ENCODE measurements at places on chromosomes 3 and 15.

- no peak for DNase-seq
These were observed 127.5 kb downstream of the OSBPL10 start for GRCh38 chr3:31853580-31853979.

GRCh38 chr3:65855370-65856100 lies 183.2 kb downstream of the MAGI1 start:
- DNase-seq: peak; percentile 80

DNA sequence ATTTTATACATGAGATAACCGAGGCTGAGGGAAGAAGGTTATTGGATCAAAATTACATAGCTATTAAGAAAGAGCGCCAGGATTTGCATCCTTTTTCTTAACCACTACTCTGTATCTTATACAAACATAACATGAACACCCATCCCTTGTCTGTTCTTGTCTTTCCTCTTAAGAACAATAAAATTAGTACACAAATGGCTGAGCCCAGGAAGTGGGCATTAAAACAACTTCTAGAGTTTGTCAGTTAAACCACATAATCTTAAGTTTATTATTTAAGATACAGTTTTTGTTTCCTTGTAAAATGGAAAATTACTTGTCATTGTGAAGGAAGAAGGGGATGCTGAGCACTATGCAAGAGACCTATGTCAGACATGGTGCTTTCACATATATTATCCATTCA lies 48.9 kb upstream of the PPIB start:
- no peak for DNase-seq

DNA sequence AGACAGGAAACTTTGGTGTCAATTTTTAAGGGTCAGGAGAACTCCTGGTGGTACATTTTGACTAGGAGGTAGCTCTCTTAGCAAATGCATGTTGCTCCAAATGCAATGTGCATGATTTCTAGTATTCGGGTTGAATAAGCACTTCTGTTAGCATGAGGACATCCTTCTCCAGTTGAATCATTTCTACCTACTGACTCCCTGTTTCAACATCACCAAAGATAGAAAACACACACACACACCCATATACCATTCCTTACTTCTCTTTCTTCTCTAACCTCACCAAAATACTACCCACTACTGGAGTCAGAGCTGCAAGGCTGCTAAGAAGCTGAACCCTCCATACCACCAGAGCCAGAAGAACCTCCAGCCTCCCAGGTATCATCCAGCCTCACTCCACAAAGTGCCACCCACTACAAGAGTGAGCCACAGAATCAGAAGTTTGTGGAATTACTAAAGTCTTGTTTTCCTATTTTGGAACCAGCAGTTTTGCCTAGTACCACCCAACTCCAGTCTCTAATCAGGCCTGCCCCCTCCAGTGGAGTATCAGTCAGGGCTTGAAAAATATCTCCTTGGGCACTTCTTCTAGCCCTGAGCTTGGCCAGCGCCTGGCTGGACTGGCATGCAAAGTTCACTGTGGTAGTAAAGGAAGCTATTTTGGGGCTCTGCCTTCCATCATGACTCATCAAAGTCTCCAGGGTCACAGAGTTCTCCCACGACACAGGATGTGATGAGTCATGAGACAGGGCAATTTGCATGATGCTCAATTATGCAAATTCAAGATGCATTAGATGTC lies 110.3 kb downstream of the CYP19A1 start:
- peak; percentile 96 for DNase-seq

GRCh38 chr3:79268422-79268821 lies 499.4 kb downstream of the ROBO1 start:
- DNase-seq: no peak

DNA sequence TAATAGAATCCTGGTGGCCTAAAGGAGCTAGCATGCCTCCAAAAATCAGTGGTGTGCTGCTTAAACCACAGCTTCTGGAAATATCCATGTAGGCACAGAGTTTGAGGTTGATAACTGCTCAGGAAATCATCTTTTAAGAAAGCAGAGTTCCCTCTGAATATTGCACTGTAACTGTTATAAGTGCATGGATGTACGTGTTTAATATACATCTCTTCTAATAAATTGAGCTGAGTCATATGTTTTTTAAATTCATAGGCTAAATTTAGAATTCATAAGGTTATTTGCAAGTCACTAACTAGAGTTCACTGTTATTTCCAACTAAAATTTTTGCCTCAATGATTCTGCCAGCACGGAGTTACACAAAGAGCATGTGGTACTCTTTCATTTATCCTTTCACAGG lies 68.9 kb downstream of the MYH15 start:
- peak; percentile 24 for DNase-seq

DNA sequence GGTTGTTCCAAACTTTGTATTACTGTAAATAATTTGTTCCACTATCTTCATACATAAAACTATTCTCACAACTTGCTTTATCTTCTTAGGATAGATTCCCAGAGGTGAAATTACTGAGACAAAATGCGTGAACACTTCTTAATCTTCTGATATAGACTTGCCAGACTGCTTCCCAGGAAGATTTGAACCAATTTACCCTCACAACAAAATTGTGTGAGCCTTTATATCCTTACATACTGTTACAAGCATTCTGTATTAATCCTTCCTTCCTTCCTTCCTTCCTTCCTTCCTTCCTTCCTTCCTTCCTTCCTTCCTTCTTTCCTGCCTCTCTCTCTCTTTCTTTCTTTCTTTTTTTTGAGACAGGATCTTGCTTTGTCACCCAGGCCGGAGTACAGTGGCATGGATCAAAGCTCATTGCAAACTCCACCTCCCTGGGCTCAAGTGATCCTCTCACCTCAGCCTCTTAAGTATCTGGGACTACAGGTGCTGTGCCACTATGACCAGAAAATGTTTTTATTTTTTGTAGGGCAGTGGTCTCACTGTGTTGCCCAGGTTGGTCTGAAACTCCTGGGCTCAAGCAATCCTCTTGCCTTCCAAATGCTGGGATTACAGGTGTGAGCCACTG lies 57.1 kb upstream of the SSR3 start:
- no peak for DNase-seq

- DNase-seq: peak; percentile 22
These were observed 97.2 kb upstream of the FLNB start for GRCh38 chr3:57910990-57911389.

DNA sequence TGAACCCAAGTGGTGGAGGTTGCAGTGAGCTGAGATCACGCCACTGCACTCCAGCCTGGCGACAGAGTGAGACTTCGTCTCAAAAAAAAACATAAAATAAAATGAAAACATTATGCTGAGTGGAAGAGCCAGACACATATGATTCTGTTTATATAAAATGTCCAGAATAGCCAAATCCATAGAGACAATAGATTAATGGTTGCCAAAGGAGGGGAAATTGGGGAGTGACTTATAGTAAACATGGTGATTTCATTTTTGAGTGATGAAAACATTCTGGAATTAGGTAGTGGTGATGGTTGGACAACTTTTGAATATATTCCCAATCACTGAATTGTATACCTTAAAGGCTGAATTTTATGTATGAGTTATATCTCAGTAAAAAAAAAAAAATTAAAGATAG lies 172.0 kb upstream of the BFSP2 start:
- DNase-seq: no peak

- DNase-seq: no peak
These were observed 347.1 kb upstream of the NR2E3 start for GRCh38 chr15:71463156-71463665.

DNA sequence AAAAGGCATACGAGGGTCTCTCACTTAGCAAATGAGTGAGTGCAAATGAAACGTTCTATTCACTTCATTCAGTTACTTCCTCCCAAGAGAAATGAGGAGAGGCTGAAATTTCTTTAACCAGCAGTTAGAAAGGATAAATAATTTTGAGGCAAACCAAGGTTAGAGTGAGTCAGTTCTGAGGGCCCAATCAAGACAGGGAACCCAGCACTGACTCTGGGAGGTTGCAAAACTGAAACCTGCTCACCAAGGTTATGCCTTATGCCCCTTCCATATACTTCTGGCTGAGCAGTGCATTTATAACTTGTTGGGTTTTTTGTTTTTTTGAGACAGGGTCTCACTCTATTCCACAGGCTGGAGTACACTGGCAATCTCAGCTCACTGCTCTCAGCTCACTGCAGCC lies 4.5 kb upstream of the RPSA start:
- no peak for DNase-seq

- DNase-seq: peak; percentile 9
These were observed 103.1 kb downstream of the KLHL25 start for GRCh38 chr15:85691350-85692240.

DNA sequence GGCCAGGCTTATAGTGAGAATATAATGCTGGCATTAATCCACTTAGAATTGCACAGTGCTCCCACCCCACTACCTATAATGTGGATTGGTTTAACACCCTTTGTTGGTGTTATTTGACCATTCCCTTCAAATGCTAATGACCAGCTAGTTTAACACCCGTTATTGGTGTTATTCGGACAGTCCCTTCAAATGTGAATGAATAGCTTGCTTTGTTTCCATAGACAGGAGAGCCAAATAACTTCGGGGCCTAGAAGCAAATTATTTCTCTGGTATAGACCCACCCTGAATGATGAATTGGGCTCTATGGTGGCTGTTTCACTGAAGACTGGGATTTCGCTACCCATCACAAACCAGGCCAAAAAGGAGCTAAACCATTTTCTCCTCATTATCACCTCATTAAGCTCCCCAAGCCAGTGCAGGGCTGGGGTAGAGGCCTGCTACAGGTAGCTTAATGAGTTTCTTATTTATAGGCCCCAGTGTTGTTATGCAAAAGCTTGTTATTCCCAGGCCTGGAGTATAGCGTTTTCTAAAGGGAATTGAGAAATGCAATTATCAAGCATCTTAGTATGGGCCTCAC lies 494.1 kb upstream of the DPH6 start:
- DNase-seq: no peak

- DNase-seq: no peak
These were observed 301.2 kb downstream of the RPLP1 start for GRCh38 chr15:69753867-69754266.

- no peak for DNase-seq
These were observed 187.8 kb downstream of the SHQ1 start for GRCh38 chr3:72660270-72661114.

GRCh38 chr3:194960446-194961032 lies 274.9 kb downstream of the FAM43A start:
- no peak for DNase-seq

- DNase-seq: no peak
These were observed 559.6 kb downstream of the MCTP2 start for GRCh38 chr15:94791008-94791407.

GRCh38 chr3:177852001-177852807 lies 654.9 kb upstream of the TBL1XR1 start:
- DNase-seq: peak; percentile 29

DNA sequence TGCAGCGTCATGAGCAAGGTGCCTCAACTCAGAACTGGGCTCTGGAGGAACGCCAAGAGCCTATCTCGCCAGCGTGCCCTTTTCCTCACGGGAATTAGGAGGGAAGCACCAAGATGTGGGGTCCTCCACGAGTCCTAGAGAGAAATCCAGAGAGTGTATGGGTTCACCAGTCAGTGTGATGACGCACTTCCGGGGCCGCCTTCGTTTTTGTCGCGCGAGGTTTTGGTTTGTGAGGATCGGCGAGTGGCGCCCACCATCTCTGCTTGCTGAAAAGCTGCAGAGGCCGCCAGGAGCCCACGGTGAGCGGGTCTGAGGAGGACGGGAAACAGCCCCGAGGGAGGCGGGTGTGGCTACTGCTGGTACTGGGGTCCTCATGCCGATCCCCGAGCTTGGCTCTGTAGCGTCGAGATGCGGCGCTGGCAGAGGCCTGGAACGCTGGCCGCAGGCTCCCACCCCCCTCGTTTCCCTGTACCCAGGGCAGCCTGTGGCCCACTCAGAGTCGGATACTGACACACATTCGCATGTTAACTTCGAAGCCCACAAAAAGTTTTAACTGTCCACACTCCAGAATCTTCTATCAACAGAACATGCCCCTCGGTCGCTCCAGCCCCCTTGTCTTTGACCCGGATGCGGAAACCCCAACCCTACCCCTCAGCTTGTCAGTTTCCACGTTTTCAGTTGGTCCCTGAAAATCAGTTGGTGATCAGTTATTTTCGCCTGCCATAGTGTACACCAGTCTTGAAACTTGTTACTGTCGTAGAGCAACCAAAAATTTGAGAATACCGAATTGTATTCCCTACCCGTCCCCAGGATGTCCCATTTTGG lies 30.4 kb downstream of the ZNF662 start:
- no peak for DNase-seq

DNA sequence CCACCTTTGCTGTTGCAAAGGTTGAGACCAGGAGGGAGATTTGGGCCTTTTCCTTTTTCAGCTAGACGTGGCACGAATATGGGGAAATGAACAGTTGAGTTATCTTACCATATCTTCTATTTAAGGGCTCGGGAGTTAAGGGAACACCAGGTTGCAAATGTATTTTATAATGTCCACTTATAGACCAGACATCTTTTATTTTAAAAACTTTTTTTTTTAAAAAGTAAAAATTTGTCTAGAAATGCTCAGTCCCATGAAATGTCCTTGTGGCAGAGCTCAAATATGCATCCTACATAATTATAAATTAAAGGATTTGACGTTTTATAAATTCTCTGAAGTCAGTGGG lies 103.6 kb upstream of the VEPH1 start:
- DNase-seq: no peak

DNA sequence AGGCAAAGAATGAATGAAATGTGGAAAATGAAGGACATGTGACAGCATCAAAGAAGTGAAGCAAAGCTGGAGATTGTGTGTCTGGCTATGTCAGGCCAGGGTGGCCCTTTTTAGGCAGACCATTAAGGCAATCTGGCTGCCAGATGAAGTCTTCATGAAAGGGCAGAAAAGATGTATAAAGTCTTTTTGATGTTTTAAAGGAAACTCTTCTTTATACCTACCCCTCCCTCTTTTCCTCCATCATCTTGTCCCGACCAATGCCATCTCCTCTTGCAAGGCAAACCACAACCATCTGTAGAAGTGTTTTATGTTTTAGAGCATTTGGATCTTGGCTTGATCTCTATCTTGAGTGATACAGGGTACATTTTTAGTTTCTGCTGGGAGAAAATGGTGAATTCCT lies 259.2 kb downstream of the LSAMP start:
- no peak for DNase-seq

- DNase-seq: no peak
These were observed 11.7 kb upstream of the CCK start for GRCh38 chr3:42277676-42278075.

GRCh38 chr3:131795390-131796090 lies 239.3 kb downstream of the CPNE4 start:
- DNase-seq: no peak

DNA sequence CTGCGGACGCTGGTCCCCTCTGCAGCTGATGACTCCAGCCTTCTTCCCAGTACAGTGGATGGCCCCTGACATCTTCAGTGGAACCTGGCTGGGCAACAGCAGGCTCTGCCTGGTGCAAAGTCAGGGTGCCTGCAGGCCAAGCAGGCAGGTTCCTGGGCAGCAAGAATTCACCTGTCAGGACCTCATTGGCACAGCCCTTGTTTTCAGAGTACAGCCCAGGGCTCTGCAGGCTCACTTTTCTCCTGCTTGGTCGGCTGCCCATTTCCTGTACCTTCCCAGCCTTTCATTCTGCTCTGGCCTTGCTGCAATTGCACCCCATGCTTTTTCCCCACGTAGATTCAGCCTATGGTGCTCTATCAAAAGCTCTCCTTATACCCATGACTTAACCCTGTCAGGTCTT lies 56.0 kb downstream of the LRTM1 start:
- DNase-seq: no peak
